ENCODE measurements at places on chromosomes 13 and 19. TPM values are rescaled to one million over a fixed set of nuclear protein-coding genes. Genes with fewer than 3 reads are reported as not detected.

The PTGIR gene
- 0.08 TPM for total RNA-seq

The WASF3 gene
- total RNA-seq, result 20.2 TPM

The PTPRH gene
- 42.8 TPM for total RNA-seq

The NCR1 gene
- total RNA-seq, result not detected

The ZNF844 gene
- 8.6 TPM for total RNA-seq

The MICU2 gene
- 24.2 TPM for total RNA-seq

The CERS1 gene
- 4.5 TPM for total RNA-seq
